CD4-positive, alpha-beta memory T cell (primary cell): ENCODE measurements at places on chromosomes 6 and 20. TPM values are rescaled to one million over a fixed set of nuclear protein-coding genes. Genes with fewer than 3 reads are reported as not detected.

AGER gene
- total RNA-seq = 77.3 TPM

GRCh38 chr6:101826269-101826668 lies 432.8 kb downstream of the GRIK2 start:
- DNase-seq = no peak

DNA sequence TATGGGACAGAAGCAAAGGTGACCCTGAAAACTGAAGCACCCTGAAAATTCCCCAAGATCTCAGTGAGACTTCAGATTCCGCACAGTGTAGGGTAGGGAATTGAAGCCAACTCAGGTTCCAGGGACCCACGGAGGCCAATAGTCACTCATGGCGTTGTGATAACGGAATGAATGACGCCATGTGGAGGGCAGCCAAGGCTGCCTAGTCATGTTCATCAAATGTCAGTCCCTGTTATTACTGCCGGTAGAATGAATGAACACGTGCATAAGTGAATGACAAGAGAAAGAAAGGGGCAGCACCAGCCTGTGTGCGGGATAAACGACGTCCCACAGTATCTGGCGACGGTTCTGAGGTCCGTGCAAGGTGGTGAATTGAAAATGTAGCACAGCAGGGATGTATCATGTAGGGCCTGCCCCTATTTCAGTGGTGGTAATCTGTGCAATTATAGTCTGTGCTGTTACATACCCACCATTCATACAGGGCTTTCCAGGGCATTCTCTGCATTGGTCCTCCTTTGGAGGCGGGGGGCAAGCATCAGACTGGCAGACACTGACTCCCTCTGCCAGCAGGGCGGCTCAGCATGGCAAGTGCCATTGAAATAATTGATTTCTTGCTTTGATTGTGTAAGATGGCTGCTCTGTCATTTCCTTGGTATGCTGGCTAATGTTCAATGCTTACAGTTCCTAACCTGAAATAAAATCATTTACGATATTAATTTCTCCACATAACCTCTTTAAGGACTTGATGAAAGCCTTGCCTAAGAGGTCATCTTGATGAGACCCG lies 386.9 kb downstream of the CDH4 start:
- DNase-seq = no peak

- DNase-seq = peak; percentile 37
These were observed 20.1 kb downstream of the ECT2L start for GRCh38 chr6:138815797-138816528.

DNA sequence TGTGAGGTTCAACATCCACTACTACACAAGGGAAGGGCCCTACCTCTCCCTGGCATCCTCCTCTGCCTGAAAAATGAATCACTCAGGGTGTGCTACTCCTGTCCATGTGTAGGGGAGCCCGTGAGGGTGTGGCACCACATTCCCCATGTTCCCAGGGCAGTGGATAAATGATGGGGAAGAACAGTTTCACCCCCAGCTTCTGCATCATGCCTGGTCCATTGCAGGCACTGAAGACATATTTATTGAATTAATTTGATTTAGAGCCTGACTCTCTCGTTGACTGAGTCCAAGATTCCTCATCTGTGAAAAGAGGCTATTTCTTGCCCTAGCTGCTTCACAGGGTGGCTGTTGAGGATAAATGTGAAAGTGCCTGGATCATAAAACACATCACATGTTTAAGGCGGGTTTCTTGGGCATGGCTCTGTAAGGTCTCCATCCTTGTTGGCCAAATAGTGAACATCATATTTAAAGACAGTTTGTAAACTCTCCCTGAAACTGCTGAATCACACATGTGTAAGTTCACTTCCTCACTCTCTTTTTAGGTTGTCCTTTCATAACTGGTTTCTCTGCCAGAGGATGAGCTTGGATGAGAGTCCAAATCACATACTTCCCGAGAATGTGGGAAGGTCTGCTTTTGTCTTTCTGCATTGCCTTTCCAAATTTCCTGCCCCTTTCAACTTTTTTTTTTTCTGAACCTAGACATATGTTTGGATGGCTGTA lies 79.7 kb upstream of the FYN start:
- no peak for DNase-seq
